Lung (tissue), 17 donors: ENCODE measurements at places on chromosomes 12 and 14.

- DNase-seq: no peak
These were observed 7.0 kb upstream of the B4GALNT3 start for GRCh38 chr12:452667-453210.

GRCh38 chr14:31360919-31361662, 59.3 kb downstream of the HEATR5A start:
- no peak for DNase-seq

GRCh38 chr12:12278899-12279298, 12.1 kb upstream of the LRP6 start:
- no peak for DNase-seq

- no peak for DNase-seq
These were observed 206.8 kb upstream of the BCL2L14 start for GRCh38 chr12:11863988-11864387.

DNA sequence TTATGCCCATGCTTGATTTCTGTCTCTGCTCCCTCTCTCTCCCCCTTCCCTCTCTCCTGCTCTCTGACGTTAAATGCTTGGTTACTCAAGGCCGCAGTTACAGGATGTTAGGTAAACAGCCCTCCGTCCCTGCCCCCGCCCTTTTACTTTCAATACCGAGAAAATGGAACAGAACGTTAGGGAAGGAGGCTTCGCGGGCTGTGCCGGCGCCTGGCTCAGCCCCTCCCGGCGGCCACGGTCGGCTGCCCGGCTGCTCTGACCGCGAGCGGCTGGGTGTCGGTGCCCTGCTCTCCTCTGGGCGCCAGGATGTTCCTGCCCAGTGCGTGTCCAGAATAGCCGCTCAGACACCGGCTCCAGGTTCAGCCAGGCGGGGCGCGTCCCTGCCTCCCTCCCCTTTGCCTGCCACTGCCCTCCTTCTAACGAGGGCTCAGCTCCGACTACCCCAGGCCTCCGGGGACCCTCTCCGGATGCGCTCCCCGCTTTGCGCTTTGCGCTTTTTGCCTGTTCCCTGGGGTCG, 166.1 kb downstream of the ADCK1 start:
- DNase-seq: peak; percentile 26

- DNase-seq: no peak
These were observed 379.5 kb downstream of the LRFN5 start for GRCh38 chr14:41986083-41986645.
